ENCODE measurements at places on chromosomes 6 and 20. TPM values are rescaled to one million over a fixed set of nuclear protein-coding genes. Genes with fewer than 3 reads are reported as not detected.

DNA sequence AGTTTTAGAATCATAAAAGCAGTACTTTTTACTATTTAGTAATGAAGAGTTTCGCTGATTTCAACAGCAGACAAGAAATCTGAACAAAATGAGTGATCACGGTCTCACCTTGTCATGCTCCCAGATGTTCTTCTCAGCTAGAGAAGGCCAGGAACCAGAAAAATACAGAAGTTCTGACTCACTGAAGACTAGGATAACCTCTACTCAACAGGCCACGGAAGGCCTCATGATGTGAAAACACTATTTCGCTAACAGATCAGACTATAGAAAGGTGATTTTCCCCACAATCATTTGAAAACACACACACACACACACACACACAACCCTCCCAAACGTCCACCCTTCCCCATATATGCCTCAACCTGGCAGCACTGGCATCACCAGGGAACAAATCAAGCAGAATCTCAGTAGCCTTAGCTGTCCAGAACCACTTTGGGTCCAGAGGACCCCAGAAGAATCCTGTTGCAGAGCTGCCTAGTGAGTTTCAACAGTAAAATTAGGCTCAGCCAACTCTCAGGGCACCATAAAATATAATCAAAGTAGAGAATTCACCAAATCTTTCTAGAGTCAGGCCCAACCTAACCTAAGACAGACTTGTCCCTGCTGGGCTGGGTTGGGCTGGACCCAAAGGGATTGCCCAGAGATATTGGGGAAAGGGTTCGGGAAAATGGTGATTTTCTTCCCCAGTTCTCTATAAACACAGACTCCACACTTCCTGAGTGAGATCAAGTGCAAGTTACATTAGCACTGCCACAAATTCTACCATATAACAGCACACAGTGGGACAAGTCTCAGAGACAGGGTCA lies 7.9 kb downstream of the EXOC2 start:
- H3K4me1 ChIP-seq: no peaks in the 10 kb centered on the region
- peaks cover 4% of the 10 kb centered on the region for H3K36me3 ChIP-seq
- H3K27ac ChIP-seq: no peak overlapping the region

DNA sequence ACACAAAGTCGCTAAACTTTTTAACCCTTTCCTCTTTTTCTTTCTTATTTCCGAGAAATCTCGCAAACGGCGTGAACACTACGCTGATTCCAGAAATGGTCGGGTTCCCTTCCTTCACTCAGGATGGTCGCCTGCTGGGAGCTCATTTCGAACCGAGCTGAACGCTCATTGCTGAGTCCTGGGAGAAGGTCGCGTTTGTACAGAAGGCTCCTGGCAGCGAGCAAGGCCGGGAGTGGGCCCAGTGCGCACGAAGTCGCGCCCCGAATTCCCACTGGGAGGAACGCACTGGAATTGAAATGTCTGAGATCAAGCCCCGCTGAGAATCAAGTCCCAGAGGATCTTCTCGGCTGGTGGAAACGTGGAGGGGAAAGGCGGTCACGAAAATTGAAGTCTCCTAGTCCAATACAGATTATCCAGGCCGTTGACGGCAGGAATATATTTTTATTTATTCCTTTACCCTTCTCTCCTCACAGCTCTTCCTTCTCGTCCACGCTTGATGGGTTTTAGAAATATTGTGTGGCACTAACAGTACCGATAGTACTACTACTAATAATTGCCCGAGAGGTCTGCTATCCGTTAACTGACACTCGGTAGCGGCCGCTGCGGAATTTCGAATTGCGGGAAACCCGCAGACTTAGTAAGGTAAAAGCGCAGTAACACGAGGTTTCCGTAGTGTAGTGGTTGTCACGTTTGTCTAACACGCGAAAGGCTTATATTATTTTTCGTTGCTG lies 207.2 kb upstream of the ZNF184 start:
- H3K27me3 ChIP-seq: peaks cover 66% of the 10 kb centered on the region
- no peaks in the 10 kb centered on the region for H3K36me3 ChIP-seq
- no peak overlapping the region for H3K27ac ChIP-seq
- no peak overlapping the region for H3K4me3 ChIP-seq
- DNase-seq: peak; percentile 28
- peaks cover 17% of the 10 kb centered on the region for H3K4me1 ChIP-seq

DNA sequence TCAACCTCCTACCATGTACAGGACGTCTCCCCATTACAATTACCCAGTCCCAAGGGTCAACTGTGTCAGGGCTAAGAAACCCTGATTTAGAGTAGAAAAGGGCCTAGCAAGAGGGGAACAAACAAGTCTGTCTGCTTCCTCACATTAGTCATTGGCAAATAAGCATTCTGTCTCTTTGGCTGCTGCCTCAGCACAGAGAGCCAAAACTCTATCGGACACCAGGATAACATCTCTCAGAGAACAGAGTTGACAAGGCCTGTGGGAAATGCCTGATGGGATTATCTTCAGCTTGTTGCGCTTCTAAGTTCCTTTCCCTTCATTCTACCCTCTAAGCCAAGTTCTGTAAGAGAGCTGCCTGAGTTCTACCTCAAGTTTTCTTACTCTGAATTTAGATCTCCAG lies 19.0 kb upstream of the VSX1 start:
- no peak for DNase-seq
- H3K4me1 ChIP-seq: no peaks in the 10 kb centered on the region
- H3K36me3 ChIP-seq: no peaks in the 10 kb centered on the region
- H3K4me3 ChIP-seq: no peak overlapping the region
- H3K27me3 ChIP-seq: no peaks in the 10 kb centered on the region
- no peak overlapping the region for H3K27ac ChIP-seq

DNA sequence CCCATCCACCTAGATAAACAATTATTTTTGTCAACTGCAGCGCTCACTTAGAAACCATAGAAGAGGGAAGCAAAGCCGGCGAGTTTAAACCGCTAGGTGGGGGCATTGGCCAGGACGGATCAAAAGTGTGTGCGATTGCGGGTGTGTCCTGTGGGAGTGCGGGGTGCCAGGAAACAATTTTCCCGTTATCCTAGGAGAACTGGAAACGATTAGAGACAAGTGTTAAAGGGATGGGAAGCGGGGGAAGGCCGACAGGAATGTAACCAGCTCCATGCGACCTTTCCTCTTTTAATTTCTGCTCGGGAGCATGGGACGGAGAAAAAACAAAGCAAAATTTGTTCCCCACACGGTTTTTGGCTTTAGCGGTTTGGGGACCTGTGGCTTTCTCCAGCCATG lies 2.8 kb upstream of the HTR1B start:
- H3K4me1 ChIP-seq: peaks cover 2% of the 10 kb centered on the region
- no peak overlapping the region for H3K27ac ChIP-seq
- peaks cover 19% of the 10 kb centered on the region for H3K27me3 ChIP-seq
- no peaks in the 10 kb centered on the region for H3K36me3 ChIP-seq

GRCh38 chr6:124053315-124053714 lies 249.7 kb downstream of the NKAIN2 start:
- no peaks in the 10 kb centered on the region for H3K36me3 ChIP-seq
- no peaks in the 10 kb centered on the region for H3K4me1 ChIP-seq
- no peaks in the 10 kb centered on the region for H3K27me3 ChIP-seq
- no peak for DNase-seq
- H3K27ac ChIP-seq: no peak overlapping the region

DNA sequence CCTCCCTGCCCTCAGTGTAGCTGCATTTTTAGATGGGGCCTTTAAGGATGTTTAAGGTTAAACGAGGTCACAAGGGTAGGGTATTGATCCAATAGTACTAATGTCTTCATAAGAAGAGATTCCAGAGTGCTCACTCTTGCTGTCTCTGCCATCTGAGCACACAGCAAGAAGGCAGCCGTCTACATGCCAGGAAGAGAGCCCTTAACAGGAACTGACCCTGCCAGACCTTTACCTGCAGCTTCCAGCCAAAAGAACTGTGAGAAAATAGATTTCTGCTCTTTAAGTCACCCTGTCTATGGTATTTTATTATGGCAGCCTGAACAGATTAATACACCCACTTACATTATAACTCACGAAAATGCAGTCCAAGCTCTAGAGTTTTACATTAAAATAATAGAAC lies 685.3 kb upstream of the MARCKS start:
- H3K4me1 ChIP-seq: no peaks in the 10 kb centered on the region
- no peaks in the 10 kb centered on the region for H3K27me3 ChIP-seq
- H3K36me3 ChIP-seq: no peaks in the 10 kb centered on the region
- H3K27ac ChIP-seq: no peak overlapping the region

DNA sequence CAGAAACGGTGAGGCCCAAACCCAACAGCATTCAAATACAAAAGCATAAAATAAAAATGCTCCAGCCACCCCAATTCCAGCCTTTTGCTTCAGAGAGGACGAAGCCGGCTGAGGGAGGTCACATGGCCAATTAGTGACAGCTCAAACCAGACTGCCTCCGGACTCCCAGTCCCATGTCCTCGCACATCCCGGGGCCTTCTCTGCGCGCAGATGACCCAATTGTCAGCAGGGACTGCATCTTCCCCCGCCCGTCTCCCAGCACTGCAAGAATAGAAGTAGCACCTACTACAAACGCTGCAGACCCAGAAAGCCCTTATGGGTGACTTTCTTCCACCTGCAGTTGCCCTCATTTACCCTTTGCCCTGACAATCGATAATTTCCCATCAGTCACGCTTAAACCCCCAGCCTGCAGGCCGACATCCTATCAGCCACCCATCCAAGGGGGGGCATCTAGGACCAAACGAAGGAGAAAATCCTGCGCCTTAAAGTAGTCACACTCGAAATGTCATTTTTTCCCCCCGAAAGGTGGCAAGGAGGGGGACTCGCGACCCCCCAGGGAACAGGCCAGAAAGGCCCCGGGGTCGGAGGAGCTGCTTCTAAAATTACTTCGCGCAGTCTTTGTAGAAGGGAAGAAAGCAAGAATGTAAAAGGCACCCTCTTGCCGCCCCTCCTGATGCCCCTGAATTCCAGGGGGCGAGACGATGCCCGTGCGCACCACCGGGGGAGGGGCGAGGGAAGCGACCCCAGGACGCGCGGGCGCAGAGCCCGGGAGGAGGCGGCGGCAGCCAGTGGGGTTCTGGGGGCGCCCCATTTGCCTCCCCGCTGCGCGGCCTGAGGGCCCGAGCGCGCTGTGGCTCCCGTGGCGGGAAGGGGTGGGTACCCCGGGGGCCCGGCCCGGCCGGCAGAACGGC lies 792 bp downstream of the SLC23A2 start:
- peak overlapping the region; percentile 63 for H3K4me3 ChIP-seq
- no peak overlapping the region for H3K27ac ChIP-seq
- H3K36me3 ChIP-seq: no peaks in the 10 kb centered on the region
- H3K27me3 ChIP-seq: no peaks in the 10 kb centered on the region
- peak; percentile 26 for DNase-seq

DNA sequence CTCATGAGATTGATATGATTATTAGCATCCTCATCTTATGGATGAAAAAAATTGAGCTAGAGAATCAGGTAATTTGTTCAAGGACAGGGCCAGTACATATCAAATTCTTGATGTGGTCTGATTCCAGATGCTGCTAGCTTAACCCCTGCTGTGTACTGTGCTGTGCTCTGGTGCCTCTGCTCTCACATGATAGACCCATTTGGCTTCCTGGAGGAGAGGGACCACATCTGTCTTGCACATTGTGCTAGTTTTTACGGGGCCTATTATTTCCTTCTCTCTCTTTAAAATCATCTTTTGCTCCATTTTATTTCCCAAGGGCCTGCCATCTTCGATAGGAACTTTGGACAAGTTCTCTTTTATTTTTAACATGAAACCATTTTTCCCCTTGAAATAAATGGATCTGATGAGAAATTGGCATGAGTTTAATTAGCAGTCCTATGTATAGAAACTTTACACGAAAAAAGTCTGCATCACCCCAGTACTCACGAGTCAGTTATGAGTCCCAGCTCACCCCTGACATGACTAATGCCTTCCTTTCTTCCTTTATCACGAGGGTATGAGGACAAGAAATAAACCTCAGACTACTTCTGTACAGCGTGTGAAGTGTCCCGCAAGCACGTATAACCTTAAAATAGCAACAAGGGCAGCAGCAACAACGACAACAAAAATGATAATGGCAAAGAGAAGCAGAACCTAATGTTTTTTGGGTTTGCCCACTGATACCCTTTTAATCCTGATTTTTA lies 26.5 kb downstream of the CD109 start:
- H3K27me3 ChIP-seq: no peaks in the 10 kb centered on the region
- DNase-seq: no peak
- H3K4me3 ChIP-seq: no peak overlapping the region

DNA sequence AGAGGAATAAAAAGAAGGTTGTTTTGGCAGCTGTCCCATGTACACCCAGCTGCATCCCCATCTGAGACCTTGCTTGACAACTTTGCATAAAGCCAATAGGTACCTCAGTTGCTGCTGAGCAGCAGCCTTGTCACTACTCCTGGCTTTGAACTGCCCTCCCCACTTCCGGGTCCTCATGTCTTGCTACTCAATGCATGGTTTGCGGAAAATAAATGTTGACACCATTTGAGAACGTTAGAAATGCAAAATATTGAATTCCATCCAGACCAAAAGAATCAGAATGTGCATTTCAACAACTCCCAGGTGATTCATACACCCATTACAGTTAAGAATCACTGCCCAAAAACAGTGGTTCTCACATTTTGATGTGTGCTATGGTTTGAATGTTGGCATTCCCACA lies 32.9 kb downstream of the GPX5 start:
- H3K27me3 ChIP-seq: peaks cover 4% of the 10 kb centered on the region
- H3K27ac ChIP-seq: no peak overlapping the region
- H3K36me3 ChIP-seq: no peaks in the 10 kb centered on the region

DNA sequence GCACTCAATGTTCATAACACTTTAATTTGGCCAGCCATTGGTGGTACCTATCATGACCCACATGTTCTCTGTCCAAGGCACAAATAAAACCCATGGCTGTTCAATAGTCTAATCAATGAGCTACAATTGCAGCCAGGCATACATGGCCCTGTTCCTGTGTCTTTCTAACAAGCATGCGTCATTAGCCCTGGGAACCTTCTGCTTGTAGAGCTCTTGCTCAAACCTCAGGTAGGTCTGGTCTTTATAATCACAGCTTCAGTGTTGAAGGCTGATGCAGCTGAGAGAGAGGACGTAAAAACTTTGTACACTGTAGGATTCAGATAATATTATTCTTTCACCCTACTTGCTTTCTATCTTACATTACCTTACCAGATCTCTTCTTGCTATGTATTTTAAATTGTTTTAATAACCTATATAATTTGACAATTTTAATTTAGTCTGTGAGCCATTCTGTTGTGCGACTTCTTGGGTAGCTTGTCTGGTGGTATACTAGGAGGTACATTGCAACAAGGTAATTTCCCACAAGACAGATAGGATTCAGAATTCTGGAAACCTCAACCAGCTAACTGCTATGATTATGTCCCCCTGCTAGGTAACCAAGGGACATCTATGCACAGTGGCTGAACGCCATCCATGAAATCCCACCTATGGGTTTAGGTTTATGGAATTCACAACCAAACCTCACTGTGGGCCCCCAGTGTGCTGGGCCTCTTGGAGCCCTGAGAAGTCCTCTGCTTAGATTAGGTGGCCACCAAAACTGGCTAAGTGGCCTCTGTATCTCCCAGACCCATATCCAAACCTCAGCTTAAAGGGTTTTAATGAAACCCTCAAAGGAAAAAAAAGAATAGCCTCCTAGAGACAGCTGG lies 55.4 kb upstream of the RIPOR2 start:
- H3K27me3 ChIP-seq: no peaks in the 10 kb centered on the region
- H3K4me1 ChIP-seq: no peaks in the 10 kb centered on the region
- no peak overlapping the region for H3K27ac ChIP-seq
- H3K4me3 ChIP-seq: no peak overlapping the region
- H3K36me3 ChIP-seq: no peaks in the 10 kb centered on the region
- no peak for DNase-seq

Gene CD109
- under 0.01 TPM for polyA plus RNA-seq

Gene SMOC2
- polyA plus RNA-seq: 56.7 TPM

Gene DSTN
- 189 TPM for polyA plus RNA-seq

Gene TGM3
- polyA plus RNA-seq: 0.35 TPM

Gene ARMH2
- not detected for polyA plus RNA-seq

Gene MYB
- polyA plus RNA-seq: 1.6 TPM

Gene RAB23
- polyA plus RNA-seq: 0.45 TPM

Gene PRDM13
- 0.03 TPM for polyA plus RNA-seq

Gene CST2
- polyA plus RNA-seq: not detected

Data from small intestine (tissue), 16 donors.